Mesendoderm (in vitro differentiated cells): ENCODE measurements at places on chromosomes 2 and 18.

- DNase-seq, result no peak
Measured at GRCh38 chr2:182006595-182007341, 21.1 kb downstream of the PPP1R1C start.

DNA sequence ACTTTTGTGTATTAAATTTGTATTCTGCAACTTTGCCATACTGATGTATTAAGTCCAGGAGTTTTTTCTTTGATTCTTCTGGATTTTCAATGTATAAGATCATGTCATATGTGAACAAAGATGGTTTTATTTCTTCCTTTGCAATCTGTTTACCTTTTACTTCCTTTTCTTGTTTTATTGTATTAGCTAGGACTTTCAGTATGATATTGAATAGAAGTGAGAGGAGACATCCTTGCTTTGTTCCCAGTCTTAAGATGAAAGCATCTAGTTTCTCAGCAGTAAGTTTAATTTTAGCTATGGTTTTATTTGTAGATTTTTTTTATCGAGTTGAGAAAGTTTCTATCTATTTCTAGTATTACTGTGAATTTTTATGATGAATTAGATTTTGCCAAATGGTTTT, 25.5 kb downstream of the VRK2 start:
- no peak for DNase-seq

DNA sequence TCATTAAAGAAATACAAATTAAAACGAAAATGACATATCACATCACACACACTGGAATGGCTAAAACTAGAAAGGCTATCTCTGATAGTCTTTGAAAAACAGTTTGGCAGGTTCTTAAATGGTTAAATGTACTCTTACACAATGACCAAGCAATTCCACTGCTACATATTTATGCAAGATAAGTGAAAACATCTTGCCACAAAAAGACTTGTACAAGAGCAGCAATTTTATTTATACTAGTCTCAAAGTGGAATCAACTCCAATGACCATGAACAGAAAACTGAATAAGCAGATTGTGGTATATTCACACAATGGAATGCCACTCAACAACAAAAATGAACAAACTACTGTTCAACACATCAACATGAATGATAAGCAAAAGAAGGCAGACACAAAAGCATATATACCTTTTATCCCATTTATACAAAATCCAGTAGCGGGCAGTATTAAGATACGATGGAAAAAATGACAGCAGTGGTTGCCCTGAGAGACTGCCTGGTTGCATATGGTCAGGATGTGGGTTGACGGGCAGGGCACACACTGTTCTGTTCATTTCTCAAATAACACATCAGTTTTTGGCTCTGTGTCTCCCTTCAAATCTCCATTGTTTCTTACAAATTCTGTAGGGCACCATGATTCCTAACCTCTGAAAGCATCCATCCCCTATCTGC, 25.4 kb downstream of the SP100 start:
- DNase-seq, result no peak

GRCh38 chr2:26640331-26640745, 828 bp downstream of the CIB4 start:
- no peak for DNase-seq

GRCh38 chr2:8416001-8416571, 265.8 kb upstream of the ID2 start:
- no peak for DNase-seq

DNA sequence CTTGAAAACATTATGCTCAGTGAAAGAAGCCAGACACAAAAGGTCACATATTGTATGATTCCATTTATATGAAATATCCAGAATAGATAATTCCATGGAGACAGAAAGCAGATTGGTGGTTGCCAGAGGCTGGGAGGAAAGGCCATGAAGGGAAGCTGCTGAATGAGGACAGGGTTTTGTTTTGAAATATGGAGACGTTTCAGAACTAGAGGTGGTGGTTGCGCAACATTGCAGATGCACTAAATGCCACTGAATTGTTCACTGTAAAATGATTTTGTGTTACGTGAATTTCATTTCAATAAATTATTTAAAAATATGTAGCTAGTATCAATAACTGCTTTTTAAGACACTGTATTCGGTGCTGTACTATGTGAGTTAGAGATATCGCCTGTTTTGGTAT, 101.7 kb upstream of the ZNF236 start:
- DNase-seq, result no peak

DNA sequence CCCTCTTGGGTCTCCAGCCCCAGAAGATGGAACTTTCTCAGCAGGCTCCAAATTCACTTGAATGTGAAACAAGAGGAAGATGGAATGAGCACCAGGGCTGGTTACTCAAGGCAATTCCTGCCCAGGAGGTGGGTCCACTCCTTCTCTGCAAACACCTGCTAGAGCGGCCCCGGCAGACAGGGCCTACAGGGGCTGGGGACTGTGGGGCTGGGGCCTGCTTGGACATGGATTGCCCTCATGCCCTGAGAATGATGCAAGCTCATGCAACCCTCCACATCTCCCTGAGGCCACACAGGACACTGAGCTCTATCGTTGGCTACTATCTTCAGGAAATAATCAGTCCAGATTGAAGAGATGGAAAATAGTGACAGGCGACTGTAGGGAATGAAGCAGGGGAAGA, 39.1 kb downstream of the TFCP2L1 start:
- DNase-seq, result peak; percentile 18

DNA sequence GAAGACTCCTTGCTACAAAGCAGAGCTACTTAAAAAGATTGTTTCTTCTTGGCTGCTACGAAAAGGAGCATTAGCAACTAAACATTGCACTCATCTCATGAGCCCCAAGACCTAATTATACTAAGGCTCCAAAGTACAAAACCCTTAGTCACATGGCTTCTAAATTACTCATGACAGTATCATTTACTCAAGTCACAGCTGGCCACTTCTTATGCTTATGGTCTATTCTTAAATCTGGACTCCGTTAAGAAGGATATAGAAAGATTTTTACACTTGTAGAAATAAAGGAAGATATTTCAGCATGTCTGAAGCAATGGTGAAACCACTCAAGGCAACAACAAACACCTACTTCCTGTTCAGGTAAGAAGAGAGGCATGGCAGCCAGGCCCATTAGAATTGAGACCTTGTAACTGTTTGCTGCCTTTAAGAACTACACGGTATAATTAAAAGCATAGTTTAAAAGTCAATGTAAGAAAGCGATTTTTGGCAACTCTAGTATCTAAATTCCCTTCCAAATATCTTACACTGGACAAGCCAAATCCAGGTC, 12.7 kb downstream of the ANKRD44 start:
- DNase-seq, result no peak

- DNase-seq, result peak; percentile 59
Measured at GRCh38 chr2:100246163-100247145, 75.8 kb downstream of the LONRF2 start.

GRCh38 chr2:28647682-28648081, 103.9 kb upstream of the PPP1CB start:
- DNase-seq, result no peak

GRCh38 chr2:174495365-174496012, 8.7 kb upstream of the GPR155 start:
- peak; percentile 30 for DNase-seq

- no peak for DNase-seq
Measured at GRCh38 chr2:240792629-240793312, 27.2 kb downstream of the KIF1A start.

GRCh38 chr2:203959672-203960071, 23.1 kb downstream of the ICOS start:
- no peak for DNase-seq

- peak; percentile 44 for DNase-seq
Measured at GRCh38 chr2:120919771-120920453, 184.2 kb downstream of the GLI2 start.

- DNase-seq, result no peak
Measured at GRCh38 chr2:239932881-239933735, 92.0 kb downstream of the NDUFA10 start.

DNA sequence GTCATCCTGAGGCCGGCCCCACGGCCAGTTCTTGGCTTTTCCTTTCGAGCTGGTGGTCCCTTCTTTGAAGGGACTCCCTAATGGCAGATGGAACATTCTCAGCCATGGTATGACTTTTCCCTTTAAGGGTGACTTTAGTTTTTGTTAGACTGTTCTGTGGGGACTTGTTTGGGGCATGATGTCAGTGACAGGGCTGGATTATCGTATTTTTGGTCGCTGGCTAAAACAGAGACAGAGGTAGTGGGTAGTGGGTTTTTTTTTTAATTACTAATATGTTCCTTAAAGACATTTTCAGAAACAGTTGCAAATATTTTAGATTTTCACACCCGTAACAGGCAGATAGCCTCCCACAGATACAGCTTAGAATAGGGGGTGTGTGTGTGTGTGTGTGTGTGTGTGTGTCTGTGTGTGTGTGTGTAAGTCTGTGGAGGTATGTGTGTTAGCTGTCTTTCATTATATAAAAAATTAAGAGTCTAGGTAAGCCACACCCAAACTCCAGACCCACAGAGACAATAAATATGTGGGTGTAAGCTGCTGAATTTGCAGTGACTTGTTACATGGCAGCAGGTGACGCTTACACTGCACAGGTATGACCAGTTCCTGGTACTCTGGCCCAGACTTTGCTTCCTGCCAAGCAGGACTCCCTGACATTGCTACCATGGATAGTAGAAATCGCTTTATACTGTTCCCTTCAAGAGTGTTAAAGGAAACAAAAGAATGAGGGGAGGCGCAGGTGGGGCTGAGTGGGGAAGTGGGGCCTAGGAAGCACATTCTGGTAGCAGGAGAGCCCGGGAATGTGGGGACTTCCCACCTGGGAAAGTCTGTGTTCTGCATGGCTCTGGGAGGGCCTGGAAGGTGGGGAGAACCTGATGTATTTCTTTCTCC, 20.9 kb downstream of the NCK2 start:
- DNase-seq, result no peak

DNA sequence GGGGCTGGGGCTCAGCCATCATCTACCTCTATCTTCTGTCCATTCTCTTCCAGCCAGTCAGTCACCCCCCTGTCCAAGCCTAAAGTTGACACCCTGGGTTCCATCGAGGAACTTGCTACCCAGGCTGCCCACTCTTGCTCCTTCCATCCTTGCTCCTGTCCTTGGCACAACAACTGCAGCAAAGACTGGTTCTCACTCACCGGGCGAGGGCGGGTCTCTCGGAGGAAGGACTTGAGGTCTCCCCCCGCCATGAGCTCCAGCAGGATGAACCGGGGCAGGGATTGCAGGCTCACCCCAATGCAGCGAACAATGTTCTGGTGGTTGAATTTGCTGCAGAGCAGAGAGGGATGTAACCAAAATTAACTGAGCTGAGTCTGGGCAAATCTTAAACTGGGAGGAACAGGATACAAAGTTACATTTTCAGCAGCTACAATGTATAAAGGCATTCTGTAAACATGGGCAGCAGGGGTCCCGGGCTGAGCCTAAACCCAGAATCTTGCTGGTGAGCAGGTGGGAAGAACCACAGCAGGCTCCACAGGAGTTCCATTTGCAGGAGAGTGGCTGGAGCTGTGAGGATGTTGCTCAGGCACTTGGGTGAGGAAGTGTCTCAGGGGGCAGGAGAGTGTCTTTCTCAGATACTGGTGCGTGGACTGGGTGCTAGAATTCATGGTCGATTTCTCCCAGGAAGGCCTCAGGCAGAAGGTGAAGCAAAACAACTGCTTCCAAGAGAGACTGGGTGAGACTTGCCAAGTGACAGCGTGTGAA, 105.5 kb downstream of the CLIP4 start:
- DNase-seq, result no peak

DNA sequence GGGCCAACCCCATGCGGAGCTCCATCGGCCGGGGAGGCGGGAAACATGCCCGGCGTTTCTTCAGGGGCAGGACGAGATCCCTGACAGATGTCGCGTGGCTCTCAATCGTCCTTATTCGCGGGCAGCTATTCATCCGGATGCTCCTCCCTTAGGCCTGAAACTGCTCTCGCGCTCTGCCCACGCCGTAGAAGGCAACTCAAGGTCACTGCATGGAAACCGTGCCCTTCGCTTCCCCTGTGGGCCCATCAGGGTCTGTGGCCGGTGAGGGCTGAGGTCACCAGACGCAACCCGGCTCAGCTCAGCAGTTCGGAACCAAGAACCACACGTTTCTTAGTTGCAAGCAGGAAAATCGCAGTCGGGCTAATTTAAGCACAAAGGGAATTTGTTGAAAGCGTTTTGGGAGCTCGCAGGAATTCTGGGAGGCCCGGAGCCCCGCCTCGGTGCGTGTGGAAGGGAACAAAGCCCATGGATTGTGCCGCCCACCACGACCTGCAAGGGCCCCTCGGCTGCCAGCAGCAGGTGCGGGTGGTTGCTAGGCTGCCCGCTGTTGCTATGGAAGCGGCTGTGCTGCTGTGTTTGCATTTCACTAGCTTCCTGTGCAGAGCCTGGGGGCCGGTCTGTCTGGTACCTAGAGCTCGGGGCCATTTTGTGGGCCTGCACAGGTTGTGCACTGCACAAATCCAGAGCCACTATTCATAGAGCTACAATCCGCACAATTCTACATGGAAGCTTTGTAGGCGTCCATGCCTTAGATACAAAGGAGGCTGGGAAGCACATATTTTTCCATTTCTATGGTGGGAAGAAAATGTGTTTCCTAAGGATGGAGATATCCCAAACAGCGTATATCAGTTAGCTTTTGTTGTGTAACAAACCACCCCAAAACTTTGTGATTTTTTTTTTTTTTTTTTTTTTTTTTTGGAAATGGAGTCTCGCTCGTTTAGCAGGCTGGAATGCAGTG, 6.0 kb upstream of the ALLC start:
- DNase-seq, result peak; percentile 87

DNA sequence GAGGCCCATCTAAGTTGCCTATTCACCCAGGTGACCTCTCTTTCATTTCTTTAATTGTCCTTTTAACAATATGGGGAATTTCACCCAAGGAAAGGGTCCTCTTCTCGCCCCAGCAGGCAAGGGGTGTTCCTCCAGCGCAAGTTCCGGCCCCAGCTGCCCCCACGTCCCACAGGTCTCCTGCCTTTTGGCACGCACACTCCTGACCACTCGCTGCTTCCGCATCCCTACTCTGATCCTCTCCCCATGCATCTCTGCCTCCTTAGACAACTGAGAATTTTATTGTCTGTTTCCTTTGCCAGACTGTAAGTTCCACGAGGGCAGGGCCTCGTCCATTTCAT, 684 bp upstream of the ARPC2 start:
- DNase-seq, result no peak

DNA sequence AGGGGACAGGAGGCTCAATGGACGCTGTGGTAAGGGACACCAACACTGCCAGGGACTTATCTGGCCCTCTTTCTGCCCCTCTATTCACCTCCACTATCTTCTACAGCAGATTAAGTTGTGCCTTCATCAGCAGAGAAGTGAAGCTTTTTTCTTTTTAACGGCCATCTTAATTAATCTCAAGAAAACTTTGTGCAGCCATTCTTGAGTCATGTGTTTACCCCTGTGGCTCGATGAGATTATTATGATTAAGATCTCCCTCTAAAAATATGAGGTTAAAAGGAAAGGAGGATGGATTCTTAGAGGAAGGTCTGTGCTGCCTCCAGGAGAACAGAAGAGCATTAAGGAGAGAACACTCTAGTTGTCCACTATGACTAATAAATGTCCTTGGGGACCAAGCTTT, 32.4 kb upstream of the DSC1 start:
- DNase-seq, result no peak

- DNase-seq, result no peak
Measured at GRCh38 chr2:162106146-162106551, 32.1 kb upstream of the DPP4 start.

GRCh38 chr2:8643250-8643995, 38.4 kb upstream of the ID2 start:
- DNase-seq, result no peak
